ENCODE measurements at places on chromosomes 6 and 20. TPM values are rescaled to one million over a fixed set of nuclear protein-coding genes. Genes with fewer than 3 reads are reported as not detected.

- peaks cover 14% of the 10 kb centered on the region for H3K27me3 ChIP-seq
- no peak for DNase-seq
- no peak overlapping the region for H3K4me3 ChIP-seq
- no peak overlapping the region for H3K27ac ChIP-seq
- no peaks in the 10 kb centered on the region for H3K36me3 ChIP-seq
- H3K4me1 ChIP-seq, result no peaks in the 10 kb centered on the region
Observed at GRCh38 chr20:41361757-41362747, 4.6 kb downstream of the EMILIN3 start.

DNA sequence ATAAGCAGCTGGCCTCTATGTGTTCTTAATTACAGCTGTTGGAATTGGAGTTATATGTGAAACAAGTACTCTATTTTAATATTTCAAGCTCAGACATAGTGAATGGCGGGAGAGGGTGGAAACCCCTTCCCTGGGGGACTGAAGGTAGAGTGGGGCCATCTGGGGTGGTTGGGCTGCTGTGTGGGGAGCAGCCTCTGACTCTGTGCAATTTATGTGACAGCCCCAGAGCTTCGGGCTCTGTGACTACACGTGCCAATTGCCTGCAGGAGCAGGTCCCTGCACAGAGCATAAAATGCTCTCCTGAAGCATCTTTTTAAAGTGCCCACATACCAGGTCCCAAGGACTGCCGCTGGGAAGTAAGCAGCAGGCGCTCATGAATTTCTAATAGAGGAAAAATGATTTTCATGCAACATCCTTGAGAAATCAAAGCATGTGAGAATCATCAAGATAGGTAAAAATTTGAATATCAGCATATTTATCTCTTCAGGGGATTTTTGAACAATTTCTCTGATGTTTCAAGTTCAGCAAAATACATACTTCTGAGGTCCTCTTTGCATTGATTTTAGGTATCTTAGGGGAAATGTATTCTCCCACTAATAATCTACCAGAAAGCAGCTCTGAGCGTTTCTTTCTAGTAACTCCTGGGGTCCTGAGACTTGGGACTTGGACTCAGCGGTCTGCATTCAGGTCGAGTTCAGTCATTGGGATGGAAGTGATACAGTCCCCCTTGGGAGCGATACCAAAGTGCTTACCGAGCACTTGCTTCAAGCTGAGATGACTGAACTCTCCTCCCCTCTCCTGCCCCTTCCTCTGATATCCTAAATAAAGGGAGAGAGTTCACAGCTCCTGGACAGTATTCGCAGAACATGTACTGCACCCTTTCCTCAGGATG lies 40.0 kb downstream of the ALDH8A1 start:
- peak; percentile 56 for DNase-seq
- H3K27ac ChIP-seq, result no peak overlapping the region
- no peaks in the 10 kb centered on the region for H3K36me3 ChIP-seq
- no peaks in the 10 kb centered on the region for H3K4me1 ChIP-seq
- peaks cover 14% of the 10 kb centered on the region for H3K27me3 ChIP-seq

DNA sequence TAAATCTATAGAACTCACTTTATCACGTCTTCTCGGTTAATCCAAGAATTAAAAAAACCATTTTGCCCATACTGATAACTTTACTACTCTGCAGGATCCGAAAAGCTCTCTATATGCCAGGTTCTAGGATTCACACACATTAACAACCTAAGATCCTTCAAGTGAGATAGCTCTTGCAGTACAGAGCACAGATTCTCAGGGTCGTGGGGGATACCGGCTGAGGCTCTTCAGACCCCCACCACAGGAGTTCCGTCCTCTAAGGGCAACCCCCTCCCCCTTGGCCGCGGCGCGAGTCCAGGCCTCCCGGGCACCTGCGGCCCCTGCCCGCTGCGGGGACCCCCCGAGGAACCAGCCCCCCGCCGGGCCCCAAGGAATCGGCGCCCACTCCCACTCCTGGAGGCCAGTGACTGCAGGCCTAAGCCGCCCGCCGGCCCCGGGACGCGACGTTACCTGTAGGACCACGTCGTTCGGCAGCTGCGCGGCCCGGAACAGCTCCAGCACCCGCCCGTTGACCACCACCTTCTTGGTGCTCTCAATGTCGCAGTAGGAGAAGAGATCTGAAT lies 892 bp downstream of the REPS1 start:
- no peak for DNase-seq
- no peaks in the 10 kb centered on the region for H3K36me3 ChIP-seq
- H3K27me3 ChIP-seq, result no peaks in the 10 kb centered on the region
- H3K4me3 ChIP-seq, result peak overlapping the region; percentile 88

DNA sequence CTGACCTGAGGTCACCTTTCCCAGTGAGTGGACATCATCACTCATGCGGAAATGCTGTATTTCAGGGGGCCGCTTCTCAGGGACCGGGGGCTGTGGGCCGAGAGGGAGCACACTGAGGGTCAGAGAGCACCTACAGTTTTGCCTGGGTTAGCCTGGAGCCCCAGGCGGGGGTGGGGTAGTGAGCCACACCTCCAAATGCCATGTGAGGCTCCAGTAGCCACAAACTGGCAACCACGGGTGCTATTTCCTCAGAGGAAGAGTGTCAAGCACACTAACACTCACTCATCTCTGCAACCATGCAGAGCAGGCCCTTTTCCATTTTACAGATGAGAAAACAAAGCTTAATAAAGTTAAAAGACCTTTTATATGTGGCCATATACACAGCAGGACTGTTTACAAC lies 4.7 kb downstream of the EHMT2 start:
- H3K4me1 ChIP-seq, result peaks cover 13% of the 10 kb centered on the region
- H3K36me3 ChIP-seq, result peaks cover 32% of the 10 kb centered on the region
- H3K27ac ChIP-seq, result no peak overlapping the region
- H3K4me3 ChIP-seq, result no peak overlapping the region

DNA sequence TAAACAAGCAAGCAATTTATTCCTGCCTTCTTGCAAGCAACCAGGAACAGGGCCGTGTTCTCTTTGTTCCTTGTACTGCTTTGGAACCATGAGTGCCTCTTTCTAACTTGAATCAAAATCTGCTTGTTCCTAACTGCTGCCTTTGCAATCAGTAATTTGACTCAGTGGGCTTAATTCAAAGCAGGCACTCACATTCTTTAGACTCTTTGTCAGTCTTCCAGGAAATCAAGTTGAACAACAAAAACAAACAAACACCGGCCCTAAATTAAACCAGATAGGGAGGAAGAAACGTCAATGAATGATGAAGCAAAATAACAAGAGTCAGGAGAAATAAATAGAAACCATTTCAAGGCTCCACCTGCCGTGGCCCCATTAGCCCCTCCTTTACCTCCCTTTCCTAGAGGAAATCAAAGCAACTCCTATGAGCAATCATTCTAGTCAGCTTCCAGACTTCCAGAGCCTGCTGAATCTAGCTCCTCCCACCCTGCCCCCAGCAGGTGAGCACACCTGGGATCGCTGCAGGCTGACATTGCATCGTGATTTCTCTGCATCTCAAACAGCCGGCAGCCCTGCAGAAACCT lies 582.2 kb upstream of the FLRT3 start:
- H3K4me1 ChIP-seq, result no peaks in the 10 kb centered on the region
- no peaks in the 10 kb centered on the region for H3K27me3 ChIP-seq
- H3K4me3 ChIP-seq, result no peak overlapping the region
- H3K27ac ChIP-seq, result no peak overlapping the region

GRCh38 chr6:42045538-42046460 lies 4.5 kb upstream of the TAF8 start:
- peak overlapping the region; percentile 77 for H3K27ac ChIP-seq
- H3K4me3 ChIP-seq, result peak overlapping the region; percentile 98
- peaks cover 83% of the 10 kb centered on the region for H3K4me1 ChIP-seq
- no peaks in the 10 kb centered on the region for H3K27me3 ChIP-seq
- H3K36me3 ChIP-seq, result peaks cover 15% of the 10 kb centered on the region

GRCh38 chr20:58722877-58723627 lies 30.5 kb downstream of the NPEPL1 start:
- DNase-seq, result no peak
- H3K4me3 ChIP-seq, result no peak overlapping the region
- peaks cover 48% of the 10 kb centered on the region for H3K27me3 ChIP-seq
- H3K27ac ChIP-seq, result no peak overlapping the region

The TAP1 gene
- total RNA-seq, result 275 TPM

- peak overlapping the region; percentile 83 for H3K4me3 ChIP-seq
- no peaks in the 10 kb centered on the region for H3K27me3 ChIP-seq
- peak overlapping the region; percentile 89 for H3K27ac ChIP-seq
- no peaks in the 10 kb centered on the region for H3K36me3 ChIP-seq
- DNase-seq, result peak; percentile 79
Observed at GRCh38 chr6:159107451-159108260, 61.5 kb upstream of the FNDC1 start.

GRCh38 chr6:10559522-10560152 lies 38.5 kb downstream of the GCNT2 start:
- H3K4me1 ChIP-seq, result no peaks in the 10 kb centered on the region
- no peak overlapping the region for H3K4me3 ChIP-seq
- peaks cover 4% of the 10 kb centered on the region for H3K36me3 ChIP-seq
- H3K27ac ChIP-seq, result no peak overlapping the region

DNA sequence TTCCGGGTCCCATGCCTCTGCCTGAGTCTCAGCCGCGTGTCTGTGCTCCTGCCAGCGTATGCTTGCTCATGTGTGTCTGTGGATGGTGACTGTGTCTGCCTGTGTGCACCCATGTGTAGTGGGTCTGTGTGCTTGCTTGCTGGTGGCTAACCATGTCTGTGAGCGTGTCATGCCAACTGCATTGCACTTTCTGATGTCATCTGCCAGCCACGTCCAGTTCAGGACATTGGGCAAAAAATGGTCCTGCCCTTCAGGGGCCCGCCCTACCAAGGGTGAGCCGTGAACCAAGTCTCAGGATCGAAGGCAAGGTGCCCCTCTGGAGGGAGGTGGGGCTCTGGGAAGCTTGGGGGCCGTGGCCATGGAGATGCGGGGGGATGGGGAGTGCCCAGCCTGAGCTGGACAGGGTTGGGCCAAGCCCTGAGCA lies 9.4 kb upstream of the ZBTB46 start:
- no peak overlapping the region for H3K4me3 ChIP-seq
- DNase-seq, result no peak
- peaks cover 30% of the 10 kb centered on the region for H3K27me3 ChIP-seq
- no peaks in the 10 kb centered on the region for H3K36me3 ChIP-seq

DNA sequence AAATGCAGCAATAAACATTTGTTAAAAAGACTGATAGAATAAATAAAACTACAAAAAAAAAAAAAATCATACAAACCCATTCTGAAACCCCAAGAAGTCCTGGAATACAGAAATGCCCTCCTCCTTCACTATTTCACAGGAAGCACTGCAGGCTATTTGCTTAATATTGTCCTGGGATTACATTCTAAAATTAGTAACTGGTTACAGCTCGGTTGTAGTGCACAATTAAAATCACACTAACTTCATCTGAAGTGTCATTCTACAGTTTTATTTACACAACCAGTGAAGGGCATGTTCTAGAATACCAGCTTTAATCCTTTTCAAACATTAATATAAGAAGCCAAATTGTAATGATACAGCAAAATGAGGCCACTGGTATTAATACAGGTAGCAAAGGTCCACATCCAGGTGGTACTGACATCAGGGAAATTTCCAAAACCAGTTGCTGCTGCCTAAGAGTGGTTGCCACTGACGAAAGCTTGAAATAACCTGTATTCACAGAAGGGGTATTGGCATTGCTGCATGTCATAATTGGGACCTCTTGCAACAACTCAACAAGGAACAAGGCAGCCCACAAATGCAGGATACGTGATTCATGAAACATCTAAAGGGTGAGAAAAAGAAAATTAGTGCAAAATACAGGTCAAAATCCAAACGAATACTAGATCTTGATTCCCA lies 26.9 kb downstream of the AKIRIN2 start:
- H3K27me3 ChIP-seq, result no peaks in the 10 kb centered on the region
- no peak overlapping the region for H3K27ac ChIP-seq
- peaks cover 64% of the 10 kb centered on the region for H3K36me3 ChIP-seq

The C4A gene
- total RNA-seq, result 3.3 TPM

GRCh38 chr20:52896348-52896747 lies 75.8 kb upstream of the TSHZ2 start:
- DNase-seq, result no peak
- H3K4me1 ChIP-seq, result peaks cover 5% of the 10 kb centered on the region
- H3K4me3 ChIP-seq, result no peak overlapping the region
- H3K27ac ChIP-seq, result no peak overlapping the region

The SDHAF4 gene
- 14.3 TPM for total RNA-seq

The RGS17 gene
- total RNA-seq, result not detected

- H3K4me1 ChIP-seq, result peaks cover 5% of the 10 kb centered on the region
- H3K4me3 ChIP-seq, result no peak overlapping the region
- DNase-seq, result no peak
- no peaks in the 10 kb centered on the region for H3K36me3 ChIP-seq
- H3K27me3 ChIP-seq, result no peaks in the 10 kb centered on the region
Observed at GRCh38 chr20:33576432-33577125, 85.5 kb upstream of the C20orf144 start.

The VGLL2 gene
- total RNA-seq, result not detected

The PAX1 gene
- total RNA-seq, result not detected

DNA sequence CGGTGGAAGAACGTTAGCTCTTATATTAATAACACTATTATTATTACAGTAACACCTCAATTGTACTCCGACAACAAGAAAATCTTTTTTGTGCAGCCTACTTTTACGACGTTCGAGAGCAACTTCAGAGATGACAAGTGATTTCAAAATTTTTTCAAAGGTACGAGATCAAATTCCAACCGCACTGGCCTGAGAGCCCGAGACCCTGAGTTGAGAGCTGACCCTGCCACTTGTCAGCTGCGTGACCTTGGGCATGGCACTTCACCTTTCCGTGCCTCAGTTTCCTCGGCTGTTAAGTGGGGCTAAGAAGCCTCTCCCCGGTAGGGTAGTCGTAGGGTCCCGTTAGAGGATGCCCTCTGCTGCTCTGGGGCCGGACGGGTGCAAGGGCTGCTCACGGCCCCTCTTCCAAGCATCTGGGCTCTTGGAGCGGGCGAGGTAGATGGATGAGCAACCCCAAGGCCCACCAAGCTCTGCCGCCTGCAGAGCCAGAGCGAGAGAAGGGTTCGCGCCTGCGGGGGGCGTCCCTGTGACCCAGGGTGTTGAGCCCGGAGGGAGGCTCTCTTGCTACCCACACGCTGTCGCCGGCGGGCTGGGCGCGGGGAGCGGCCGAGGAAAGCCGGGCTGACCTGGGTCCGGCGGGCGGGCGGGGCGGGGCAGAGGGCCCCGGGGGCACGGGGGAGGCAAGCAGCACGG lies 510 bp downstream of the NDRG3 start:
- DNase-seq, result no peak
- no peaks in the 10 kb centered on the region for H3K27me3 ChIP-seq
- H3K27ac ChIP-seq, result peak overlapping the region; percentile 86
- peak overlapping the region; percentile 93 for H3K4me3 ChIP-seq

DNA sequence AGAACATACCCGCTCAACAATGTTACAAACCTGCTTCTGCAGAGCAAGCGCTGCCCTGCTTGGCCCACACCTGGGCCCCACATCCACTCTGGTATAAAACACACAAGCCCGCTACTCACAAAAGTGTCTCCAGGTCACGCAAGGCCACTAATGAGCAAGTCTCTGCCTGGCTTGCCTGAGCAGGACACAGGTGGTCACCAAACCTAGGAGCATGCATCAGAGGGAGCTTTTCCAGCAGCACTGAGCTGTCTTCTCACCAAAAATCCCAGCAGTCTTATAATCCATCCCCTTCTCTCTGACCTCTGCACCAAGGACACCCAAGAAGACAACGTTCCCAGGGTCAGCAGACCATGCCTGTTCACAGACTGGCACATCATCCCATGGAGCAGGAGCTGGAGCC lies 100.8 kb downstream of the DLL1 start:
- no peaks in the 10 kb centered on the region for H3K4me1 ChIP-seq
- peak; percentile 43 for DNase-seq
- H3K27me3 ChIP-seq, result no peaks in the 10 kb centered on the region
- no peak overlapping the region for H3K4me3 ChIP-seq
- no peaks in the 10 kb centered on the region for H3K36me3 ChIP-seq
- H3K27ac ChIP-seq, result no peak overlapping the region
